ENCODE measurements at places on chromosomes 12 and 14.

DNA sequence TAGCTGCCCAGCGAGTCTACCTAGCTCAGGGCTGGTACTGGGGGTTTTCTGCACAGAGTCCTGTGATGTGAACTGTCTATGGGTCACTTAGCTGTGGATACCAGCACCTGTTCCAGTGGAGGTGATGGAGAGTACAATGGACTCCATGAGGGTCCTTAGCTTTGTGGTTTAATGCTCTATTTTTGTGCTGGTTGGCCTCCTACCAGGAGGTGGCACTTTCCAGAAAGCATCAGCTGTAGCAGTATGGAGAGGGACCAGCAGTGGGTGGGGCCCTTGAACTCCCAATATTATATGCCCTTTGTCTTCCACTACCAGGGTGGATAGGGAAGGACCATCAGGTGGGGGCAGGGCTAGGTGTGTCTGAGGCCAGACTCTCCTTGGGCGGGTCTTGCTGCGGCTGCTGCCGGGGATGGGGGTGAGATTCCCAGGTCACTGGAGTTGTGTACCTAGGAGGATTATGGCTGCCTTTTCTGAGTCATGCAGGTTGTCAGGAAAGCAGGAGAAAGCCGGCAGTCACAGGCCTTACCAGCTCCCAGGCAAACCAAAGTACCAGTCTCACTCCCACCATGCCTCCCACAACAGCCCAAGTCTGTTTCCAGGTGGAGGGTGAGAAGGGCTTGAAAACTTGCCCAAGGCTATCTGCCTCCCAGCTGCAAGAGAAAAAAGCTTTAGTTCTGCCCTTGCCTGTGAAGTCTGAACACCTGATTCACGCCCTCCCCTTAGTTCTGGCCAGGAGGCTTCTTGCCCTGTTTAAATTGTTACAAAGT lies 163.0 kb upstream of the NUDT4 start:
- DNase-seq: no peak

DNA sequence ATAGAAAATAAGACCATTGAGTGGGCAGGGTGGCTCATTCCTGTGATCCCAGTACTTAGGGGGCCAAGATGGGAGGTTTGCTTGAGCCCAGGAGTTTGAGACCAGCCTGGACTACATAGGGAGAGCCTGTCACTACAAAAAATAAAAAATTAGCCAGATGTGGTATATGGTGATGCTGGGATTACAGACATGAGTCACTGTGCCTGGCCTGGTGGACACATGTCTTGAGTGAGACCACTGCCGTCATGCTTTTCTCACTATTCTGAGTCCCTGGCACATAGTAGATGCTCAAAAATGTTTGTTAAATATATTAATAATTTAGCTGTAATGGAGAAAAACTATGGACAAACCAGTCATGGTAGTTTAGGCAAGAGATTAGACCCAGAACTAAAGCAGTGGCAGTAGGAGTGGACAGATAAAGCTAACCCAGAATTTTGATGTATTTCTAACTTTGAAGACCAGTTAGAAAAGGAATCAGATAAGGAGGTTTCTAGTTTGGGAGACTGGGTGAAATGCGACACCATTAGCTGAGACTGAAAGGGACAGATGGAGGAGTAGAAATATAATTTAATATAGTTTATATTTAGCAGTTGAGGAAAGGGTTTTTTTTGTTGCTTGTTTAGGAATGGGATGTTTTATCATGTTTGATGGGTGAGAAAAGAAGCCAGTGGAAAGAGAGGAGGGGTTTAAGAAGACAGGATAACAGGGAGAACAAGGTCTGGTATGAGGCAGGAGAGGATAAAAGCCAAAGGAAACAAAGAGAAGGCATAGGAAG lies 7.4 kb upstream of the PTGES3 start:
- no peak for DNase-seq

DNA sequence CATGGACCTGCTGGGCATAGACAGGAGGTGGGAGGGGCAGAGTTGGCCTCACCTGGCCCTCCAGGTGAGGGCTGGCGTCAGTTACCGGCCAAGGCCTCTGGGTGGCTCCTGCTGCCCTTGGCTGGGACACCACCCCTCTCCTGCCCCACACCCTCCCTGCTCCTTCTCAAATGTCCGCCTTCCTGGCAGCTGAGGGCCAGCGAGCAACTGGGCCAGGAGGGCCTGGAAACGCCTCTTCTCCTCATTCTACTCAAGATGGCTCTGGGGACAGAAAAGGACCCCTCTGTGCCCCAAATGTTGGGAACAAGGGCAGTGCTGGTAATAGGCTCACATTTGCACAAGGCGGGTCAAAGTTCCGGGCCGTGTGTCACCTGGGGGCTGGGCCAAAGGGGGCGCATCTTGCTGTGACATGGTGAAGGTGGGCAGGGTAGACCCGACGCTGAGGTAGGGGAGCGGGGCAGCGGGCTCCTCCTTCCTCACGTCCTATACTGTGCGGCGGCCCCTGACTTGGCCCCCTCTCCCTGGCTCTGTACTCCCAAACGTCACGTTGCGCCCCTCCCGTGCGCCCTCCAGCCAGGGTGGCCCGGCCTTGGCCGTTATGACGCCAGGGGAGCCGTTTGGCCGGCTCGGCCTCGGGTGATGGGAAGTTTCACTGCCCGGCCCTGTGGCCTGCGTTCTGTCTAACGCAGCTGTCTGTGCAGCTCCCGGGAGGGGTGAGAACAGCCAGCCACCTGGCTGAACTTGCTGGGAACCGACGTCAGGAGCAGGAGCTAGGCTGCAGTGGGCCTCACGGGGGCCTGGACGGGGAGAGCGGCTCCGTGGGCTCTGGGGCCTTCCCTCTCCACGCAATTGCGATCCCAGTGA lies 18.0 kb upstream of the DLK1 start:
- no peak for DNase-seq

DNA sequence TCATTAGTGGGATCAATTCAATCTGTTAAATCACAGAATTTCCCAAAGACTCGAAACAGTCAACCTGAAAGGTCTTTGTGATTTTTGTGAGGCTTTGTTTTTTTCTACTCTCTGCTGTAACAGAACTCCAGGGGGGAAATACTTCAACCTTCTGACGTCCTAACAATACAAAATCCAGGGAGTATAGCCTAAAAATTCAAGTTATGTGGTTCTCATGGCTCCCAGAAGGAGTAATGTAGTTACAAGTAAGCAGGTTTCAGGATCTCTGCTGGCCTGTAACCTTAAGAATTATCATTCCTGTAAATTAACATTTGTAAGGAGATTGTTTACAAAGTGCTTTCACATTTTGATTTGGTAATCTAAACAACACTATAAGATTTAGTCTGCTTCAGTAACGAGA lies 39.9 kb downstream of the VEZT start:
- no peak for DNase-seq

DNA sequence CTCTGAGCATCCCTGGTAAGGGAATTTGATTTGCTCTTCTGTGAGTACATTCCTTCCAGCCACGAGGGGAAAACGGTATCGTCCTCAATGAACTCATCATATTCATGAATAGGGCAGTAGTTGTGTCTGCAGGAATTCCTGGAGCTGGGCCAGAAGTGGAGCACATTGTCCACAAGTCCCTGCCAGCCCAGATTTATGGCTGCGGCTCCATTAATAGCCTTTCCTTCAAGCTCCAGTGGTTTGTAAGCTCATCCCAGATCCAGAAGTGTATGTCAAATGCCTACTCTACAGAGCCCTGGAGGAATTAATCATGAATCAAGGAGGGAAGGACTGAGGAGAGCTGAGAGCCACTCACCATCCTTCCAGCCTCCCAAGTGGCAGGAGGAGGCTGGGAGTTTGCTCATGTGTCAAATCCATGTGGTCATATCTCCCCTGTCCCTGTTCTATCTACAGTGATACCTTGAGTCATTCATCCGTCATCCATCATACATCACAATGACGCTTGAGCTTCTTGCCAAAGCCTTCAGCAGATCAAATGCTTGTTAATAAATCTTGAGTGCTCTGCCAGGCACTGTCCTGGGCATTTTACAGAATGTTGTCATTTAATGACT lies 65.5 kb downstream of the SVOP start:
- DNase-seq: no peak

DNA sequence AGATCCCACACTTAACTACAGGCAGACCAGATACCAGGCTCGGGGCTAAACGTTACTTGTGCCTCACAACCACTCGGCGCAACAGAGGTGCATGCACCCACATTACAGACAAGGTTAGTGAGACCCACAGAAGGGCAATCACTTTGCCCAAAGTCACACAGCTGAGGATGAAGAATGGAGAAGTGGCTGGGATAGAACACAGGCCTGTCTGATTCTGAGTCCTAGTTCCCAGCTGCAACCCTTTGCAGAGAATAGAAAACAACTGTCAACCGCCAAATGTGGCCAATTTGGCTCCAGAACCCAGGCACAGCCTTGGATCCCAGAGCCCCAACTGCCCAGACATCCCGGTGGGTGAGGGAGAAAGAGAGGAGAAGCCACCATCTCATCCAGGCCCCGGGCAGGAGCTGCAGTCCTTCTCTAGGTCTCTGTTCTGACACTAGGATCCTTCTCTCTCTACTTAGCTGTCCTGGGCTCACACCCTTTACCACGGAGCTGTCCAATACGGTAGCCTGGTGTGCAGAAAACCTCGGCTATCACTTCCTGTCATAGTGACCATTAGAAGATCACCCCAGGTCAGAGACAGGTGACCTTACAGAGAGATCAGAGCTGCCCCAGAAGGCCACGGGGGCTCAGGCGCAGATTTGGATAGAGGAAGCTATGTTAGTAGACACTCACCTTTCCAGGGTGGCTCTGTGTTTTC lies 59.1 kb downstream of the FAM222A start:
- no peak for DNase-seq

DNA sequence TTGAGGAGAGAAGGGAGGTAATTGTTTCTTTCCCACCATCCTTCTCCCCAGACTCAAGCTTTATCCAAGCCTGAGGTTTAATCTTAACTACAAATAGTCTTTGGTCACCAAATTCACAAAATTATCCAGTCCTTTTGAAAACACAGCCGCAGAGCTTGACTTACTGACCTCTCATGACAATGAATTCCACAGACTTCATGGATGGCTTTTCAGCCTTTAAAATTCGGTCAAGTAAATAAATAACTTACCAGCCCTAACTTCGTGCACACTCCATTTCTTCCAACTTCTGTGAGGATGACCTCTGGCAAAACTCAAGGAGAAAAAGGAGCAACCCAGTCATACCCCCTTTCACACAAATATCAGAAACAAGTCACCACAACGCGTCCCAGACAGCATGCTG lies 137.0 kb upstream of the CDKN3 start:
- no peak for DNase-seq

- DNase-seq: no peak
Measured at GRCh38 chr14:77122526-77123125, 19.0 kb downstream of the ZDHHC22 start.

GRCh38 chr14:37047996-37048395 lies 124.4 kb downstream of the SLC25A21 start:
- no peak for DNase-seq

GRCh38 chr14:21455592-21455911 lies 371 bp downstream of the CHD8 start:
- DNase-seq: no peak

GRCh38 chr14:29451941-29452340 lies 475.7 kb downstream of the PRKD1 start:
- DNase-seq: no peak

GRCh38 chr12:94987801-94988200 lies 15.7 kb downstream of the NDUFA12 start:
- no peak for DNase-seq

DNA sequence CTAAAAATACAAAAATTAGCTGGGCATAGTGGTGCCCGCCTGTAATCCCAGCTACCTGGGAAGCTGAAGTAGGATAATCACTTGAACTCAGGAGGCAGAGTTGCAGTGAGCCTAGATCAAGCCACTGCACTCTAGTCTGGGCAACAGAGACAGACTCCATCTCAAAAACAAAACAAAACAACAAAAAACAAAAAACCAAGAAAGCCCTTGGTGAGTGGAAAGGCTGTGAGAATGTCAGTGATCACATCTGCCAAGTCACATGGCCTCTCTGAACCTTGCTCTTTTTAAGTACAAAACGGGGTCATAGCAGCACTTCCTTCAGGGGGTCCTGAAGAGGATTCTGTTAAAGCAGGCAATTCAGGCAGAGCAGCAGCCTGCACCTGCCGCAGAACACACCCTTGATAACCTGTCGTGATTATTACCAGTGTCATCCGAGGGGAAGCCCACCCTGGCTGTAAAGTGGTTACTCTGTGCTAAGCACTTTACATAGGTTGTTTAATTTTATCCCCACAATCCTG lies 9.6 kb downstream of the RPS6KL1 start:
- DNase-seq: no peak

DNA sequence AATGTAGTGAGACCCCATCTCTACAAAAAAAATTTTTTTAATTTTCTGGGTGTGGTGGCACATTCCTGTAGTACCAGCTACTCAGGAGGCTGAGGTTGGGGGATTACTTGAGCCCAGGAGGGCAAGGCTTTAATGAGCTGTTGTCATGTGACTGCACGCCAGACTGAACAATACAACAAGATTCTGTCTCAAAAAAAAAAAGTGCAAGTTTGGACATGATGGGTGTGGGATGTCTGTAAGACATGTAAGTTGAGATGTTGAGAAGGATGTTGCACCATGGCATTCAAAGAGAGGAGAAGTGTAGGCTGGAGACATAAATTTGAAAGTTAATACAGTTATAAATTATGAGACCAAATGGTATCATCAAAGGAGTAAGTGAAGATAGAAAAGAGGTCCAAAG lies 23.5 kb downstream of the YEATS4 start:
- no peak for DNase-seq

DNA sequence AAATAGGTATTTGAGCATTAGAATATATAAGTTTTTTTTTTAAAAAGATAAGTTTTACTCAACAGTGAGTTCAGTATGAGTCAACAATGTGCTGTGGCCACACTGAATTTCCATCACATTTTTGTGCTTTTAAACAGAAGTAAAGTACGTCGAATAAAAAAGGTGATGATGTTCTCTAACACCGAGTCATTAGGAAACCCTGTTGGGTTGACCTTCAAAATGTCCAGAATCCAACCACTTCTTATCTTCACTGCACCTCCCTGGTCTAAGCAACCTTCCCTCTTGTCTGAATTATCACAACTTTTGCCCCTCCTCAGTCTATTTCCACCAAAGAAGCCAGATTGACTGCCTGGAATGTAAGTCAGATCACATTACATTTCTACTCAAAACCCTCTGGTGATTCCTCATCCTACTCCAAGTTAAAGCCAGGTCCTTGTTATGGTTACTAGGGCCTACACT lies 43.0 kb upstream of the SYCP3 start:
- no peak for DNase-seq

- DNase-seq: no peak
Measured at GRCh38 chr12:2295941-2296461, 243.2 kb downstream of the CACNA1C start.

DNA sequence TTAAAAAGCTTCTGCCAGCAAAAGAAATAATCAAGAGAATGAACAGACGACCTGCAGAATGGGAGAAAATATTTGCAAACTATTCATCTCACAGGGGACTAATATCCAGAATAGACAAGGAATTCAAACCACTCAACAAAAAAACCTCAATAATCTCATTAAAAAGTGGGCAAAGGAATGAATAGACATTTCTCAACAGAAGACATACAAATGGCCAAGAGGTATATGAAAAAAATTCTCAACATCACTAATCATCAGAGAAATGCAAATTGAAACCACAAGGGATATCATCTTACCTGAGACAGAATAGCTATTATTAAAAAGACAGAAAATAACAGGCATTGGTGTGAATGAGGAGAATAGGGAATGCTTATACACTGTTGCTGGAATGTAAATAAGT lies 270.0 kb downstream of the DACT1 start:
- no peak for DNase-seq

GRCh38 chr12:120041386-120042231 lies 52.6 kb downstream of the BICDL1 start:
- DNase-seq: no peak

GRCh38 chr12:5499566-5500330 lies 67.8 kb downstream of the NTF3 start:
- DNase-seq: no peak

Measured in stimulated activated CD8-positive, alpha-beta memory T cell treated with anti-CD3 and anti-CD28 coated beads, Interleukin-7, amount 100 ng/mL, for 48 hours (primary cell).